Stimulated activated CD4-positive, alpha-beta T cell treated with anti-CD3 and anti-CD28 coated beads, Interleukin-4, amount 100 ng/mL, for 4 hours (primary cell): ENCODE measurements at places on chromosomes 3 and 15.

DNA sequence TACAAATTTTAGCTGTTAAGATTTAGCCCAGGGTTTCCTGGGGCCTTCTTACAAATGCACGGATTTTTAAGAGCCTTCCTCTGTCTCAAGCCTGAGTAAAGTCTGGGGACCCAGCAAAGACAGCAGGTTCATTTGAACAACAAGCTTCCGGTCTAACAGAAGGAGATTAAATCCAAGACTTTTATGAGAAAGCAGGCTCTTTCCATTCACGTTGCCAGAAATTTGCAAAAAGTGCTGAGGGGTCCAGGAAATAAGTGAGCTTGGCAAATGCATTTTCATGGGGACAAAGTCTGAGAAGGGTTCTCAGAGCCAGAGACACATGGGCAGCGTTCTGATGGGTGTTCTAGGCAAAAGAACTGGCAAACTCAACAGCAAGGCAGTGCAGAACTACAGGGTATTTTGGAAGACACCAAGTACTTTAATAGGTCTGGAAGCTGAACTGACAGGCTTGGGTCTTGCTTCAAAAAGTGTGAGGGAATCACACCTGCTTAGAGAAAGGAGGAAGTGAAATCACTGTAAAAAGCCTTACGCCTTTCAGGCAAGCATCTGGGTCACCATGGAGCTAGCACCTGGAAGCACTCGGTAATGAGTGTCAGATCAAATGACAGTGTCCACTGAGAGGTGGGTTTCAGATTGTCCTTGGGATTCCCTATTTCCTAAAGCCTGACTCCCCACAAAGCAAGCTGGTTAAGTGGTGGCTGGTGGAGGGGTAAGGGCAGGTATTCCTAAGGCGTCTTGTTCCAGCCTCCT, 115.8 kb upstream of the ARHGEF3 start:
- no peak for DNase-seq

- DNase-seq: no peak
These were observed 103.8 kb upstream of the PRICKLE2 start for GRCh38 chr3:64329037-64329436.

DNA sequence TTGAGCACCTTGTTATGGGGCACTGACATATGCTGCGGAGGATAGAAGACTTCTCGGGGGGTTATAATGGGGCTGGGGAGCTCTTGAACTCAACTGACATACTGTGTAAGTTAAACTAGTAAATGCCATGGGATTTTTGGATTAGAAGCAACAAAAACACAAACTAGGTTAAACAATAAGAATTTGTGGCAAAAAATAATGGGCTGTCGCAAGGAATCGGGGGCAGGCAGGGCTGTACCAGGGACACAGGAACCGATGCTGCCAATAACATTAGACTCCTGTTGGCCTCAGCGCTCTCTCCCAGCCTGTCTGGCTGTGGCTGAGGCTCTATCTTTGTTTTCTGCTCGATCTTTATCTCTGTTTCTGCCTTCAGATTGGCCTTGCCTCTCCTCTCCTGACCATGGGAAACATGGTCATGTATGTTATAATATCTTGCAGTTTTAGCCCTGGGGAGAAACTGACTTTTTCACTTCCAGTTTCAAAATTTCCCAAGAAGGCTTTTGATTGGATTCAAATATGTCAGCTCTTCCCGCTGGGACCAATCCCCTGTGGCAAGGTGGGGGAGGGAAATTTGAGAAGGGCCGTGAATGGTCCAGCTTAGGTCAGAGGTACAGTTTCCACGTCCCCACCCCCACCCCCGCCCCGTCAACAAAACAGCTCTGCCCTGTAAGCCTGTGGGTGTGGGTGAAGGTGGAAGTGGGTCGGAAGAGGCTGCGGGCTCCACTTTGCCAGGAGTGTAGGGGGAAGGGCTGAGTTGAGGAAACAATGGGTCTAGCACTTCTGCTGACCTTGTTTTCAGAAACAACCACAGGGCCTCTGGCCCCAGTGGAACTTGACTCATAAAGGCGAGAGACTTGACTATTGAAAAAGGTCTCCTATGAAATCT, 161.1 kb upstream of the TBL1XR1 start:
- peak; percentile 39 for DNase-seq

DNA sequence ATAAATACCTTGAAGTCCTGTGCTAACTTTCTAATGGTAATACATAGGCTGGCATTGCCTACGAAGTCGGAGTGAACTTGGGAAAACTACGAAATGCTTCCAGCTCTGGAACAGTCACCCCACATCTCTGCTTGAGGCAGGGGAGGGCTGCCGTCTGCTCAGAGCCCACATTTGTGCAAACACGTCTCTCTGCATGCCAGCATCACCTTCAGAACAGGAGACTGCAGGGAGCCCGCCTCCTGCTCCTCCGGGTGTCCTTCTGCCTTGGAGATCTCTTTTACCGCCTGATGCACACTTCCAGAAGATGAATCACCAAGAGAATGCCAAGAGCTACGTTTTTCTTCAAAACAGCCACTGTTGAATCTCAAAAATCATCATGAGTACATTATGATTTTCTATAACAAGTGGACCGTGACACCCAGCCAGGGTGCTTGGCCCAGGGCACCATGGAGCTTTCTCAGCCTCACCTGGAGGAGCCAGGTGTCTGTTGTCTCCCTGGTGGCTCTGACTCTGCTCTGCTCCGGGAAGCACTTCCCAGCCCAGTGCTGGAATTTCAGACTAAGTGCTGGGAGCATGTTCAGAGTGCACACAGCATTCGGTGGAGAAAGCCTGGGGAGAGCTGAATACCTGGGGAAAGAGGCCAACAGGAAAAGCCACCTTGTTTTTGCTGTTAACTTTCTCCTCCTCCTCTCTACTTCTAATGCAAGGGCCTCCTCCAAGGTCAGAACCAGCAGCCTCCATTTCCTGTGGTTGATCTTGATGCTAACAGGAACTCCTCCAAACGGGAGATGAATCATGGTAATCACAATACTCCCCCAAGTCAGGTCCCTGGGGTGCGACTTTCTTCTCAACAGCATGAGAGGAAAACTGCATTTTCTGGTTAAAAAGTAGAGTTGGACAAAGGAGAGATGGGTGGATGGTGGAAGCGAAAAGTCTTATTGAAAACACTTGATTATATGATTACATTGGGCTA, 467.7 kb downstream of the GABRG3 start:
- no peak for DNase-seq

GRCh38 chr15:66907826-66908743, 157.3 kb upstream of the SMAD3 start:
- DNase-seq: no peak

- no peak for DNase-seq
These were observed 208.3 kb downstream of the TBC1D2B start for GRCh38 chr15:77869021-77869895.

DNA sequence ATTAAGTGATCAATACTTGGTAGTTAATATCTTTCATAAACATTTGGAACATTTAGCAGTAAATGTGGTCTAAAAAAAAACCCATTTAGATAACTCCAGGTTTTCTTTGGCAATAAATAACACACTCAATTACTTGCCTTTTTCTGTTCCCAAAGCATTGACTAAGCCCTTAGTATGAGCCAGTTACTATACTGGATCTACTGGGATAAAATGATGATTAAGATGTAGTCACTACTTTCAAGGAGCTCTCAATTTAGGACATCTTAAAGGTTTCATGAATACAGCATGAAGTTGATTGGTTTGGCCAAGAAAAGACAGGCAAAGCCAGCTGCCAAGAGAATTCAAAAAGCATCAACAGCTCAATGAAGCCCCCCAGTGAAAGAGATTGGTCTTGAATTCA, 250.9 kb downstream of the EPHA3 start:
- no peak for DNase-seq

DNA sequence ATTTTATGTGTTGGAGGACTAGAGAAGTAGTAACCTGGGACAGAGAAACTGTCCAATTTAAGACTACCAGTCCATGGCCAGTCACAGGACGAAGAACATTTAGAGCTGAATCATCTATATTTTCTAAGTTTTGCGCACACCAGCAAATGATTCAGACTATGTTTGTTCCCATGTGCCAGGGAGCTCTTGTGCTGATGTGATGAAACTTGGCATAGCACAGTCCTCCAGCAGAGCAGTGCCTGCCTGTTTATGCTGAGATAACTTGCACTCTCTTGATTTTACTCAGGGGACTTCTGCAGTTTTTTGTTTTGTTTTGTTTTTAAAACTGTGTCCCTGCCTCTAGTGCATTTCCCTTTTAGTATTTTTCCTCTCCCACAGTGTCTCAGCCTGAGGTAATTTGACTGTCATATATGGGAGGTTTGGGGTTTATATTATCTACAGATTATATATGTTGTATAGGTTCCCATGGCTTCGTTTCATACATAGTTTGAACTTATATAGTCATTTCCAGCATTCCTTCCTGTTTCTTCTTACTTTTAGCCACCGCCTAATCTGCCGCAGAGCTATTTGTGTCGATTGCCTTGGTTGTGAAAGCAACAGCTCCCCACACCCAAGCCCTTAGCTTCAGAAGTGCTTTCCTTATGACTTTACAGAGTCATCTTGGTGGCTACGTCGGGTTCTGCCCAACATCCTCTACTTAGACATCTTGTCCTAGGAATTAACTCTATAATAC, 45.5 kb downstream of the PPM1L start:
- DNase-seq: no peak

- no peak for DNase-seq
These were observed 34.4 kb downstream of the TARS3 start for GRCh38 chr15:101689901-101690300.

DNA sequence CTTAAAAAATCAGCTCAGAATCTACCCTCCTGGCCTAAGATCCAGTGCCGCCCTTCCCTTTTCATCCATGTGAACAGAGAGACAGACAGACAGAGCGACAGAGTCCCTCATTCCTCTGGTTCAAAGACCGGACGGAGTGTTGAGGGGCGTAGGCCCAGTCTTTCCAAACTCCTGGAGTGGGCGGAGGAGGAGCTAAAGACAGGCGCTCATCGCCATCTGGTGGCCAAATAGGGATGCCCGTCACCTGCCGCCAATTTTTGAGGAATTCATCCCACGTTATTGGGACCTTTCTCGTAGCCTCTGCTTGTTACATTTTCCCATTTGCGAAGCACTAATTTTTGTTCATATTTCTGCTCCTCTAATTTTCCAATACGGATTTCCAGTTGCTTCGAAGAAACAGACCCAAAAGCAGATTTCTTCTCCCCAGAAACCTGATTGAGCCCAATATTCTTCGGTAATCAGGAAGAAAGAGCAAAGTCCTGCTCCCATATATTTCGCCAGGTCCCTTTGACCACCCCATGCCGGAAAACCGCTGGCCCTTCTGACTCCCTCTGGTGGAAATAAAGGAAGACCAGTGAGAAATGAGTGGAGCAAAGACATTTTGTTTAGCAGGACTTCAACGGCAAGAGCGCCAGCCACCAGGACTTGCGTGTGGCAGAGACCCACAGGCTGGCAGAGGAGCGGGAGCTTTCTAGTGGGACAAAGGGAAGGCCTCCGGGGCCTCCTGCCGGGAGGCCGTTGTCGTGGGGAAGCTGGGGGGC, 88.0 kb downstream of the LRRK1 start:
- DNase-seq: peak; percentile 63

GRCh38 chr3:129485721-129486663, 42.4 kb upstream of the RHO start:
- DNase-seq: no peak
